ENCODE measurements at places on chromosomes 16 and 17. TPM values are rescaled to one million over a fixed set of nuclear protein-coding genes. Genes with fewer than 3 reads are reported as not detected.

CPSF4L gene
- total RNA-seq, result not detected

- no peak for DNase-seq
Measured at GRCh38 chr17:34757106-34757505, 177.7 kb downstream of the TMEM132E start.

- DNase-seq, result no peak
Measured at GRCh38 chr17:12789481-12790248, at the start of gene ARHGAP44. Gene ARHGAP44, plus strand, starts transcription at chr17:12789498. Its CDS starts 341 bp downstream, at chr17:12789839.

DNA sequence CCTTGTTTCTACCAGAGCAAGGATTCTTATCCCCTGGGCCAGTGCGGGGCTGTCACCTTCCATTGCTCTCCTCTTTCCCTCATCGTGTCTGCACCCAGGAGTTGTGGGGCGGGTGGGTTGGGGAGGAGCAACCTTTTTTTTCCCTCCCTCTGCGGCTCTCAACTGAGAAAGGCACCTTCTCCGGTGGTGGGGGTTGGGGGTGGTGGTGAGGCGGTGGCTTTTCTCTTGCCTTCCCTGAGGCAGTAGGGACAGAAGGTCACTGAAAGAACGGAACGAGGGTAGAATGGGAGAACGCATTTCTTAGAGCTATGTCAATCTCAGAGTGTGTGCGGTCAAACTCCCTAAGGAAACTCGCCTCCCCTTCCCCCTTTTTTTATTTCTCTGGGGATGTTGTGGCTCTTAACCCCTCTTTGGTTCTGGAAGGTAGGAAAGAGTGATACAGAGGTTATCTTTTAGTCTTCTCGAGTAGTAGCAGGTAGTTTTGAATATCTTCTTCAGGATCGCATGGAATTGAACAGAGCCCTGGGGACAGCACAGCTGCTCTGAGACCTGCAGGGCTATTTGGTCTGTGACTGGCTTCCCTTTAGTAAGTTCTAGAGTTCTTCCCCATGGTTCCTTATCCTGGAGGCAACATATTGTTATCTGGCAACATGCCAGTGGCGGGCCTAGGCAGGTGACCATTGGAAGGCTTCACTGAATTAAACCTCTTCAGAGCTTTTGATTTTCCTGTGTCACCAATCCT, 994 bp downstream of the CLTC start:
- peak; percentile 45 for DNase-seq
